ENCODE measurements at places on chromosomes 2 and 18.

DNA sequence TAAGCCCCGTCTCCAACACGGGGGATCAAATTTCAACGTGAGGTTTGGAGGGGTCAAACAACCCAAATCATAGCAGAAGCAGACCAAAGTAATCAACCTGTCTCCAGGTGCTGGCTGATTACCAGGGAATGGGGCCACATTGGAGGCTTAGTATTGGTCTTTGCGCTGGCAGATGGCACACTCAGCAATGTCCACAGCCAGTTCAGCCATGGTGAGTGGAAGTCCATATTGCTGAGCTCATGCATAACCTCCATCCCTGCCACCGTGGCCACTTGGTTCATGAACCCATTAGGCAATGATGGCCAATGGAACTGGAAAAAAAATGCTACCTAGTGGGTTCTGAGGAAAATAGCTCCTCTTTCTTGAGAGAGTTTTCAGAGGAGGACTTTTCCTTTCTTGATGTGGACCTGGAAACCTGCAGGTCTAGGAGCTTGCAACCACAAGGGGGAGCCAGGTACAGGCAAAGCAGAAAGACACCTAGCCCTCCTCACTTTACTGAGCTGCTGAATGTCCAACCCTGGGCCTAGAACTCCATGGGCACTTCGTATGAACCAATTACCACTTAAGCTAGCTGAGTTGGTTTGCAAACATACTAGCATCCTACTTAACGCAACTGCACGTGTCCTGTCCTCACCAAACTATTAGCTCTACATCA lies 128.0 kb upstream of the GYPC start:
- peak; percentile 59 for DNase-seq

- DNase-seq = no peak
Observed at GRCh38 chr2:151102226-151102625, 159.4 kb downstream of the RBM43 start.

- no peak for DNase-seq
Observed at GRCh38 chr2:67453310-67453709, 56.2 kb downstream of the ETAA1 start.

- DNase-seq = no peak
Observed at GRCh38 chr2:33425586-33426031, 50.8 kb upstream of the RASGRP3 start.

DNA sequence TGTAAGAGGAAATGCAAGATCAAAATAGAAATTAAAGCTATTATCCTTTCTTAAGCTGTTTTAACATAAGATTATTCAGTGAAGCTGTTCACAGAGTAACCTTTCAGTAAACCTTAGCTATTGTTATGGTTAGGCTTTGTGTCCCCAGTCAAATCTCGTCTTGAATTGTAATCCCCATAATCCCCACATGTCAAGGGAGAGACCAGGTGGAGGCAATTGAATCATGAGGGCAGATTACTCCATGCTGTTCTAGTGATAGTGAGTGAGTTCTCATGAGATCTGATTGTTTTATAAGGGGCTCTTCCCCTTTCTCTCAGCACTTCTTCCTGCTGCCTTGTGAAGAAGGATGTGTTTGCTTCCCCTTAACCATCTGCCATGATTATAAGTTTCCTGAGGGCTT lies 424.4 kb downstream of the DSEL start:
- DNase-seq = no peak

DNA sequence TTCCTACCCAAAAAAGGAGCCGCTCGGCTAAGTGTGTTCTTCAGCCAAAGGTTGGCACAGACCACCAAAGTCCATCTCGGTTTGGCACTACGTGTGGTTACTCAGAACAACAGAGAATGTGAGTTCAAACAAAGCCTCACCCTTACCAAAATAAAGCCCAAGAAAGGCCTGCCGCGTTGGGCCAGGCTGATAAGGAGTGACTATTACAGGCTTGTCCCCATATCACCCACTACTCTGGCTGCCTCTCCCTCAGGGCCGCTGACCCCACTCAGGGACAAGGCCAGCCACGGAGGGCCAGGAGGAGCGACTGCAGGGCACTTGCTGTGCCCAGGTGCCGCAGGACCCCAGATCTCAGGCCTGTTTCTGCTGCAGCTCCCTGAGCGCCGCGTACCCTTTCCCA lies 13.8 kb downstream of the HS1BP3 start:
- DNase-seq = no peak

DNA sequence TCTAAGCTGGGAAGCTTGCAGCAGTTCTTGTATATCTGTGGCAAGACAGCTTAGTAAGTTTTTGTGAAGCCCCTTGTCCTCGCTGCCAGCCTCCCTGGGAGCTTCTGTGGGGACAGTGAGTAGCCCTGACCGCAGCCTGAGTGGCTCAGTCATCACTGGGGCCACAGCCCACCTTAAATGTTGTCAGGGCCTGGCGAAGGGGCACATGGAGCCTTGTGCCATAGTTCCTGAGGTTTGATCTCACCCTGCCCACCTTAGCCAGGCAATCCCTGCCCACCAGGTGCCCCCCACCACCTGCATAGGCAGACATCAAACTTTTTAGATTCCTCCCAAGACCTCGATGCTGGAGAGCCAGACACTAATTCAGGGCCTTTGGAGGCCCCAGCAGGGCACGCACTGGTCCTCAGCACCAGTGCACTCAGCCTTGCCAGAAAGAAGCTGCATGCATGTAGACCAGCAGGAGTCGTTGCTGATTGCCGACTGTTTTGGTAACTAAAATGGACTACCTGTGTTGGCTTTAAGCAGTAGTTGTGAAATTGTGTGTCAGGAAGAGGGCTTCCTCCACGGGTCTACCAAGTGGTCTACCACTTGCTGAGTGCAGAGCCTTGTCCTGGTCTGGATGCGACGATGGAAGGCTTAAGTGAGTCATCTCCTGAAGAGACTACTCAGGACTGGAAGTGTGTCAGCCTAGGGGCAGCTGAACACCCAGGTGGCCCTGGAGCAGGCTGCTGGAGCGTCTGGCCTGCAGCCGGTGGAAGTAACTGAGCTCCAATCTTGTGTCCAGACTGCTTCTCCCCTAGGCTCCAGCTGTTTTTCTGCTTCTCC lies 233.1 kb downstream of the SEPTIN10 start:
- no peak for DNase-seq

DNA sequence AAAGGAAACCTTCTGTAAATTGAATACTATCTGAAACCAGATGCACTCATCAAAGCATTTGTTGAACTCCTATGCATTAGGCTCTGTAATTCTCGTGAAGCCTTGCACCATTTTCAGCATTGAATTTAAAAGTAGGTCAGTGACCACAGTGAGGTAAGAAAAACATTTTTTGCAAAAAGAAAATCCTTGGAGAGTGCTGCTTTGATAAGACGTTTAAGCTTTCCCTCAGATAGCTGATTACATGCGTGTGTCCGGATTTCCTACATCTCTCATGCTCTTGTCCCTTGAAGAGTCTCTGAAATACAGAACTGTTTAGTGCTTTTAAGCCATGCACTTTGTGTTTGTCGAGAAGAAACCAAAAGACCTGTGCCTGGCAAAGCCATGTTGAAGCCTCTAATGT lies 113.6 kb downstream of the FMNL2 start:
- no peak for DNase-seq

GRCh38 chr2:69124343-69124742 lies 111.4 kb downstream of the ANTXR1 start:
- no peak for DNase-seq

DNA sequence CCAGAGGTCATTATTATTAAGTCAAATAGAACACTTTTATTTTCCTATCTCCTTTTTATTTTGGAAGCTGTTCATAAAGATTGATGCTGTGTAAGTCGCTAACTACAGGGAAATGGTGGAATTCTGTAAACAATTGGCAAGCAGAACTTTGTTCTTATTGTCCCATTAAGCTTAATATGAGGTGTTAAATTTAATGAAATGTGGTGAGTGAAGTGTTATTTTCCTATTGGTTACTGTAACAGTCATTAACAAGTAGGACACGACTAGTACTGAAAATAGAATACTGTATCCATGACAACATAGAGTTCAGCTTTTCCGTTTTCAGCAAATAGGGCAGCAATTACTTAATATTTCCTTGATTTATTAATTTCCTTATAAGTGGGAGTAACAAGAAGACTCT lies 279.1 kb upstream of the ZEB2 start:
- DNase-seq = no peak
